ENCODE measurements at places on chromosomes 16 and 17.

DNA sequence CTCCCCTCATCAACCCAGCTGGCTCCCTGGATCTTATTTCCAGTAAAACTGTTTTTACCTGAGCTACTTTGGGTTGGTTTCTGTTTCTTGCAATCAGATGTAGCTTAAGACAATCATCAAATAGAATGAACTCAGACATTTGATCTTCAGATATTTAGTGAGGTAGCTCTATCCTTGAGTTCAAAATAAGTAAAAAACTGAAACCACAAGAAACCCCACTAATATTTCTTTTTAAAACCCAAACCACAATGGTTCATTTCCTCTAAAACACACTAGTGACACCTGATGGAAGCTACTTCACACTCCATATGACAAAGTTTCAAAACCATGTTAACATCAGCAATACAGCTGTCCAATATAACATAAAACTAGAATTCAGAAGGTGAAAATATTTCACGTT is 37.8 kb downstream of the CACNG1 start:
- DNase-seq, result no peak

DNA sequence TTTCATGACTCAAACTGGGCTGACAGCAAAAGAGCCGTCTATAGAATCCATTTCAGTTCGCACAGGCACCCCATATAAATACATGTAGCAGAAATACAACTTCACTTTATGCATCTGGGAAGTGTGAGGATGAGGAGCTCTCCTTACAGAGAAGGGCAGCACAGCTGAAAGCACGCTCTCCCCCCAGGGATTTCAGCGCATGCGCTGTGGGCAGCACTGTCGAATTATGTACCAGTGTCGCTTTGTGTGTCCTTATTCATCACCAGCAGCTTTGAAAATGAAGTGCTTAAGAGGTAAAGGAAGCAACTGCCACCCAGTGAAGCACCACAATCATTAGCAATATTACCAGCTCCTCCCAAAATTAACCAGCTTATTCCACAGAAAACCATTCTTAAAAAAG is 39.9 kb downstream of the CEP95 start:
- DNase-seq, result no peak

GRCh38 chr17:39648616-39649366 is 11.8 kb downstream of the STARD3 start:
- DNase-seq, result no peak

DNA sequence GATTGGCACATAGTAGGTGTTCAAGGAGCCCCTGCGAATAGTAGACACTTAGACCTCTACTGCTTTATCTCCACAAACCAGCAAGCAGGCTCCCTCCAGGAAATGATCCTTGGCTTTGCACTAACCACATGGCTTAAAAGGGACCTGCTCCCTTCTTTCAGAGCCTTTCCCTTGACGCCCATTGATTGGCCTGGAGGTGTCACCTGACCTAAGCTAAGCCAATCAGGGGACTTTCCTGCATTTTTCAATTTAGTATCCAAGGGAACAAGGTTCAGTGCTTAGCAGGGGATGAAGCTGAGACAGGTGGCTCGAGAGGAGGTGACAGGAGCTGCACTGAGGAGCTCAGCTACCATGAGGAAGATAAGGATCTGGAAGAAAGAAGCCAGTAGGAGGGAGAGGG is 52.8 kb downstream of the CLEC19A start:
- DNase-seq, result no peak

DNA sequence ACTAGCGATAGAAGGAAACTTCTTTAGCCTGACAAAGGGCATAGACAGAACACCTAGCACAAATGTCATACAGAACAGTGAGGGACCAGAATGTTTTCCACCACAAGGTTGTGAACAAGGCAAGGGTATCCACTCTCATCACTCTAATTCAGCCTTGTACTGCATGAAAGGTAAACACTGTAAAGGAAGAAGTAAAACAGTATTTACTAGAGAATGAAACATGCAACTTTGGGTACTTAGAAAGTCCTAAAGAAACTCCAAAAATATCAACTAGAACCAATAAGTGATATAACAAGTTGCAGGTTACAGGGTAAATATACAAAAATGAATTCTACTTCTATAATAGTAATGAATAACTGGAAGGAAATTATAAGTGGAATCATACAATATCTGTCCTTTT is 32.2 kb downstream of the BRIP1 start:
- DNase-seq, result no peak

DNA sequence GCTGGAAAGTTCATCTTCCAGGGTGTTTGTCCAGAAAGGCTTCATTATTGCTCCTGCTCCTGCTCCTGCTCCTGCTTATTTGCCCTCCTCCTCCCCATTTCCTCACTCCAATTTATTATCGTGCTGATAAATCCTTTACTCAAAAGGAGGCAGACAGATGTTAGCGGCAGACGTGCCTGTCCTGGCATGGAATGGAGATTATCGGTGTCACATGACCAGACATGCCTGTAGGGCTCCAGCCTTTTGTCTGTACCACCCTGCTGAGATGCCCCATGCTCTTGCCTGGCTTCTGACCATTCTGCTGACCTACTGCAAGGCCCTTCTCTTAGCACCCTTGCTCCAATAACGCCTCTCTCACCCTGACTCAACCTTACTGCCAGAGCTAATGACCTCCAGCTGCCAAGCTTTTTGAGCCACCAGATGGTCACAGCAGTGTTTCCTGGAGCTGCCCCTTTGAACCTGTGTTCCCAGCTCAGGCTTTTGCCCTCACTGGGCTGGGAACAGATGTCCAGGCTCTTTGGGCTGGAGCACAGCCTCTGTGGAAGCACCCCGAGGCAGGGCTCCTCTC is 12.8 kb downstream of the DNAH9 start:
- DNase-seq, result no peak

- no peak for DNase-seq
These were observed 16.7 kb downstream of the ANKRD40 start for GRCh38 chr17:50690887-50691549.

DNA sequence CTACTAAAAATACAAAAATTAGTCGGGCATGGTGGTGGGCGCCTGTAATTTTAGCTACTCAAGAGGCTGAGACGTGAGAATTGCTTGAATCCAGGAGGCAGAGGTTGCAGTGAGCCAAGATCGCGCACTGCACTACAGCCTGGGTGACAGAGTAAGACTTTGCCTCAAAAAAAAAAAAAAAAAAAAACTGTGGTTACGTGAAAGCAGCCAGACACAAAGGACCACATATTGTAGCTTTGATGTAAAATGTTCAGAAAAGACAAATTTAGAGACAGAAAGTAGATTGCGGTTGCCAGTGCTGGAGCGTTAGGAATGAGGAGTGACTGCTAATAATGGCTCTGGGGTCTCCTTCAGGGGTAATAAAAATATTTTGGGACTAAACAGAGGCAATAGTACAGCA is 4.0 kb upstream of the MEAK7 start:
- DNase-seq, result no peak

DNA sequence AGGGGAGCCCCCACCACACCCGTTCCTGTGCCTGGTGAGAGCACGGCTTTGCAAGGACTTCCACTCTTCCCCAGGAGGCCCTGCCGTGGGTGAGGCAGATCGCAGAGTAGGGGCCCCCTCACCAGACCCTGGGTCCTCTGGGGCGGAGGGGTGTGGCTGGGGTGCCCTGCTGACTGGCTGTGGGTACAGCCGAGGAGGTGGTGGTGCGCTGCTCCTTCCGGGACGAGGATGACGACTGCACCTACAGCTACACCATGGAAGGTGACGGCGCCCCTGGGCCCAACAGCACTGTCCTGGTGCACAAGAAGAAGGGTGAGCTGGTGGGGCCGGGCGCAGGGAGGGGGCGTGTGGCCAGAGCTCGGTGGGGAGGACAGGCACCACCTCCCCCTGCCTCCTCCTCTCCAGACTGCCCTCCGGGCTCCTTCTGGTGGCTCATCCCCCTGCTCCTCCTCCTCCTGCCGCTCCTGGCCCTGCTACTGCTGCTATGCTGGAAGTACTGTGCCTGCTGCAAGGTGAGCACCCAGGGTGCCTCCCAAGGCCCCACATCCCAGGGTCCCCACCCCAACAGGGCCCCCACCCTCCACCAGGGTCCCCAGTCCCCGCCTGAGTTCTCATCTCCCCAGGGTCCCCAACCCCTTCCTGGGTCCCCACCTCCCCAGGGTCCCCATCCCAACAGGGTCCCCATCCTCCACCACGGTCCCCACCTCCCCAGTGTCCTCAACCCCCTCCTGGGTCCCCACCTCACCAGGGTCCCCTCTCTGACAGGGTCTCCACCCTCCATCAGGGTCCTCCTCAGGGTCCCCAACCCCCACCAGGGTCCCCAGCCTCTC is 16.1 kb downstream of the ITGB4 start:
- DNase-seq, result no peak

GRCh38 chr17:39663688-39664580 is 1.2 kb upstream of the TCAP start:
- no peak for DNase-seq

DNA sequence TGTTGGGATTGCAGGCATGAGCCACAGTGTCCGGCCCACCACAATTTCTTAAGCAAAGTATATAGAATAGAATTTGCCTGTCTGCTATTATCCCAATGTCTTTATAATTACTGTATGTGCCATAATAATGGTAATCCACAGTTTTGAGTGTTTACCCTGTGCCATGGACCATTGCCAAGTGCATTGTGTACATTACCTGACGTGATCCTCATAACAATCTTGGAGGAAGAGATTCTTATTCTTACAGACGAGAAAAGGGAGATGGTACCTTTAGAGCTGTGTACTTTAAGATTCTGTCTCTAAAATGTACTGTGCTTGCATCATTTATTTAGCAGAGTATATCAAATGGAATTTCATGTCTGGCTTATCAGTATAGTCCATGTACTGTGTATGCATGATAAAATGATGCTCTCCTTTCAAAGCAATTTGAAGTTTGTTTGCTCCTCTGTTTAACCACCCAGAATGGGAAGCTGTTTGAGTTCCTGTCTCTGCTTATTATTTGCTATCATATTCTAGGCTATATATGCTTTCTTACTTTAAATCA is 13.8 kb upstream of the CDR2 start:
- DNase-seq, result no peak

DNA sequence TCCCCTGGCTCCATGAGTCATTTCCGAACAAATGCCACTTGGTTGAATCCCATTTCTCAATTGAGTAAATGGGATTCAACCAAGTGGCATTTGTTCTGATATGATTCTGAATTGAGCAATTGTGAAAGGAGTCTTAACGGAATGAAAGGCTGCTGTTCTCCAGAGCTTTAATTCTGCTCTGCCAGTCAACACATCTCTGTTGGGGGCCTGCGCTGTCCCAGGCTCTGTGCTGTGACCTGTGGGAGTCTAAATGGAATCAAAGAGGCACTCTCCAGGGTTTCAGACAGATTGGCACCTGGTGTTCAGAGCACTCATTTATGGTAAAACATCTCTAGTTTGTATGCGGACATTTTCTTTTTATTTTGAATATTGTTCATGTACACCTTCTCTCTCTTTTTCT is 126.2 kb downstream of the WSCD1 start:
- no peak for DNase-seq
